ENCODE measurements at places on chromosomes 3 and 15.

GRCh38 chr3:141280086-141280485, 48.5 kb downstream of the PXYLP1 start:
- DNase-seq, result peak; percentile 50

GRCh38 chr3:103644450-103644849, 1209.6 kb downstream of the ZPLD1 start:
- no peak for DNase-seq

GRCh38 chr3:118808723-118809122, 225.9 kb downstream of the IGSF11 start:
- no peak for DNase-seq

- DNase-seq, result no peak
Measured at GRCh38 chr3:136637176-136637575, 115.0 kb downstream of the STAG1 start.

DNA sequence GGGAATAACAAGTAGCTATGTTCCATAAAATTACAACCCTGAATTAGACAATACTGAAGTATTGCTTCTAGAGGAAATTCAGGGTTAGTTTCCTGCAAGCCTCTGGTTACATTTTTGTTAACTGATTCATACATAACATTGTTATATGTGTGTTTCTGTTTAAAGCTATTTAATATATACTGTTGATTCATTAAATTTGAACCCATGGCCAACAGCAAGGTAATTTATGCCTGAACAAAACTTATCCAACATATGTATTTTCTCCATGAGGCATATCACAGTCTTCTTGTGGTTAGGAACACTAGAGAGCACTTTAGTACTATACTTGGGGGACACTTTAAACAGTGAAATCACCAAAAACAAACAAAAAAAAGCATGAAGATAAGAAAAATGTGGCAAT, 47.7 kb upstream of the PTX3 start:
- DNase-seq, result no peak

All from AG09309 (cell line).